ENCODE measurements at places on chromosomes 4 and X.
A peak's percentile ranks its signal among the peaks of the same experiment; 100 is the strongest.

DNA sequence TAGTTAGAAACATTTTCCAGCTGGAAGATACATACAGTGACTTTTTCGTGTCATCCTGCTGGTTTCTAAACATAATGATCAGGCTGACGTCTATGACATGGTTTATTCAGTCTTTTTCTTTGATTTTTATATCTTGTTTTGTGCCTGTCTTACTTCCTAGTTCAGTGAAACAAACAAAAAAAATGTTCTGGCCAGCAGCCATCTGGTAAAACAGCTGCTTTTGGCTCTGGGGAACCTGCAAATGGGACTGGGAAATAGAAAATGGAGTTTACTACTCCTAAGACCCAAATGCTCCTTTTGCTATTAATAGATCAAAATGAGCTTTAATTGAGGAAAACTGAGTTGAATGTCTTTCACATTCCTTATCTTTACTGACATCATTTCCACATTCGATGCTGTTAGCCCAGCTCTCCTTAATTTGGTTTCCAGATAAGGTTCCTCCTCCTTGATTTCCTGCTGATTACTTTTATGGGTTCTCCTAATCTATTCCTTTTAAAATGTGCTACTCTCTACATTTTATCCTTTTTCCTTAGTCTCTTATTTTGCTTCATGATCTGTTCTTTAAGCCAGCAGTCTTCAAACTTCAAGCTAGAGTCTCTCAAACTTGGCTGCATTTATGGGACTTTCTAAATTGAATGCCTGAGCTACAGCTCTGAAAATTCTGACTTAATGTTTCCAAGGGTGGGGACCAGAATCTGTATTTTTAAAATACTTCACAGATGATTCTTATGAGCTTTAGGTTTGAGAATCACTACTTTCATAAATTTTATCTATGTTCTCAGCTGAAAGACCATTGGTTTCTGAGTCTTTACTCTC lies 499.5 kb downstream of the ANKRD50 start:
- DNase-seq, result no peak
- H3K4me3 ChIP-seq, result no peak overlapping the region
- no peaks in the 10 kb centered on the region for H3K27me3 ChIP-seq
- no peaks in the 10 kb centered on the region for H3K4me1 ChIP-seq
- no peaks in the 10 kb centered on the region for H3K36me3 ChIP-seq
- H3K27ac ChIP-seq, result no peak overlapping the region

GRCh38 chr4:143713955-143714625 lies 13.6 kb upstream of the FREM3 start:
- H3K27ac ChIP-seq, result no peak overlapping the region
- H3K36me3 ChIP-seq, result no peaks in the 10 kb centered on the region
- H3K27me3 ChIP-seq, result no peaks in the 10 kb centered on the region
- no peak overlapping the region for H3K4me3 ChIP-seq
- DNase-seq, result no peak

- H3K4me3 ChIP-seq, result no peak overlapping the region
- no peak overlapping the region for H3K27ac ChIP-seq
- H3K4me1 ChIP-seq, result no peaks in the 10 kb centered on the region
- H3K36me3 ChIP-seq, result no peaks in the 10 kb centered on the region
- no peak for DNase-seq
- H3K27me3 ChIP-seq, result no peaks in the 10 kb centered on the region
Observed at GRCh38 chrX:110836451-110836850, 40.8 kb upstream of the CHRDL1 start.

GRCh38 chr4:106062452-106062875 lies 167.2 kb downstream of the NPNT start:
- H3K4me1 ChIP-seq, result peaks cover 15% of the 10 kb centered on the region
- H3K27ac ChIP-seq, result 0 out of 2 replicates have a peak overlapping the region, but pooled peaks have one; percentile 26
- no peak overlapping the region for H3K4me3 ChIP-seq
- no peaks in the 10 kb centered on the region for H3K27me3 ChIP-seq
- DNase-seq, result peak; percentile 31

DNA sequence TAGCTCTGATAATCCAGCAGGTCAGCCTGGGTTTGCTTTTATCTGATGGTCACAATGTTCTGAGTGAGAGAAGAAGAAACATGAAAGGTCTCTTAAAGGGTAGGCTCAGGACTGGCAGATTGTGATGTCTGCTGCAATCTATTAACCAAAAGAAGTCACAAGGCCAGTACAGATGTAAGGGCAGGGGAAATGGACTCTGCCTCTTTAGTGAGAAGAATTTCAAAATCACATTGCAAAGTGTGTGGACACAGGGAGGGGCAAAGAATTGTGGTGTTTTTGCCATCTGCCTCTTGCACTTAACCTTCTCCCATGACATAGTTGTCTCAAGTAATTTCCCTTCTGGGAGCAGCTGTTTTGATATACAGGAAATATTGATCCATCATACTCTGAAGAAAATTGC lies 40.9 kb downstream of the IL1RAPL1 start:
- H3K27me3 ChIP-seq, result no peaks in the 10 kb centered on the region
- H3K27ac ChIP-seq, result no peak overlapping the region

DNA sequence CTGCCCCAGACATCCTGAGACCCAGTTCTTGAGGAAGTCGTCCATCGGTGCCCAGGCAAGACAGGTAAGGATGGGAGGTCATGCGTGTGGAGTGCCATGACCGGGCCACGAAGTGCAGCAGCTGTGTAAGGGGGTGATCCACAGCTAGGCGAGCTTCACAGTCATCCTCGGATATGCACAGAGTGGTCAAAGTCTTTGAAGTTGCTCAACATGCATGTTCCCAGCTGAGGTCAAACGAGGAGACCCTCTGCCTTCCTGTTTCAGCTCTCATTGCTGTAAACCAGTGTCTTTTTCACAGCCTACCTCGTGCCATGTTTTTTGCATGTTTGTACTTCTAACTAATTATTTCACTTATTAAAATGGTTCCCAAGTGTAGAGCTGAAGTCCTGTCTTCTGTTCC lies 109.9 kb upstream of the TBL1X start:
- H3K36me3 ChIP-seq, result no peaks in the 10 kb centered on the region
- no peak overlapping the region for H3K27ac ChIP-seq
- peaks cover 18% of the 10 kb centered on the region for H3K4me1 ChIP-seq
- no peaks in the 10 kb centered on the region for H3K27me3 ChIP-seq

GRCh38 chr4:124839786-124840390 lies 127.4 kb upstream of the ANKRD50 start:
- no peak overlapping the region for H3K27ac ChIP-seq
- H3K4me1 ChIP-seq, result no peaks in the 10 kb centered on the region
- no peaks in the 10 kb centered on the region for H3K27me3 ChIP-seq
- DNase-seq, result no peak
- no peaks in the 10 kb centered on the region for H3K36me3 ChIP-seq
- no peak overlapping the region for H3K4me3 ChIP-seq

DNA sequence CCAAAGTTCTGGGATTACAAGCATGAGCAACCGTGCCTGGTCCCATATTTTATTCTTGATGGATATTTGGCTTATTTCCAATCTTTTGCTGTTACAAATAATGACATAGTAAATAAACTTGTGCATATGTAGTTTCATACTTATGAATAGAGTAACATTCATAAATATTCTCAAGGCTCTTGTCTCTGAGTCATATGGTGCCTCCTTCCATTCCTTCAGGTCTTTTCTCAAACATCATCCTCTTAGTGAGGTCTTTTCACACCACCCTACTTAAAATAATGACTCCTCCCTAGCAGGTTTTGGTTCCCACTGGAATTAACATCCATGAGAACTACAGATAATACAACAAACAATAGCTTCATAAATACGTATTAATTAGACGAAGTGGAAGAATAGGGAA lies 416.6 kb downstream of the IQCM start:
- H3K4me3 ChIP-seq, result no peak overlapping the region
- no peaks in the 10 kb centered on the region for H3K4me1 ChIP-seq
- no peaks in the 10 kb centered on the region for H3K27me3 ChIP-seq
- H3K27ac ChIP-seq, result no peak overlapping the region

- no peaks in the 10 kb centered on the region for H3K36me3 ChIP-seq
- H3K27me3 ChIP-seq, result no peaks in the 10 kb centered on the region
- no peak for DNase-seq
- H3K4me1 ChIP-seq, result no peaks in the 10 kb centered on the region
Observed at GRCh38 chrX:40247848-40248622, 150.3 kb upstream of the BCOR start.

DNA sequence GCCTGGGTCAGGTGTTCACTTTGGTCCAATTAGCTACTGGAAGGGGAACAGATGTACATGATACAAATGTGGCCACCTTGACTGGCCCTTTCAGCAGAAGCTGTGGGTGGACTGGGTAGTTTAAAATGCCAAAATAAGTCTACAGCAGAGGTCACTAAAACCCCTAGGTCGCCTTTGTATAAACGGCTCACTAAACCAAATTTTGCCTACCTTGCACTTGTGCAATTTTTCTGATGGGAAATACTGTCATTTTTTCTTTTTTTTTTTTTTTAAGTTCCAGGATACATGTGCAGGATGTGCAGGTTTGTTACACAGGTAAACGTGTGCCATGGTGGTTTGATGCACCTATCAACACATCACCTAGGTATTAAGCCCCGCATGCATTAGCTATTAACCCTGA lies 109.8 kb downstream of the EGF start:
- H3K27ac ChIP-seq, result no peak overlapping the region
- no peaks in the 10 kb centered on the region for H3K4me1 ChIP-seq
- H3K36me3 ChIP-seq, result no peaks in the 10 kb centered on the region
- H3K4me3 ChIP-seq, result no peak overlapping the region

DNA sequence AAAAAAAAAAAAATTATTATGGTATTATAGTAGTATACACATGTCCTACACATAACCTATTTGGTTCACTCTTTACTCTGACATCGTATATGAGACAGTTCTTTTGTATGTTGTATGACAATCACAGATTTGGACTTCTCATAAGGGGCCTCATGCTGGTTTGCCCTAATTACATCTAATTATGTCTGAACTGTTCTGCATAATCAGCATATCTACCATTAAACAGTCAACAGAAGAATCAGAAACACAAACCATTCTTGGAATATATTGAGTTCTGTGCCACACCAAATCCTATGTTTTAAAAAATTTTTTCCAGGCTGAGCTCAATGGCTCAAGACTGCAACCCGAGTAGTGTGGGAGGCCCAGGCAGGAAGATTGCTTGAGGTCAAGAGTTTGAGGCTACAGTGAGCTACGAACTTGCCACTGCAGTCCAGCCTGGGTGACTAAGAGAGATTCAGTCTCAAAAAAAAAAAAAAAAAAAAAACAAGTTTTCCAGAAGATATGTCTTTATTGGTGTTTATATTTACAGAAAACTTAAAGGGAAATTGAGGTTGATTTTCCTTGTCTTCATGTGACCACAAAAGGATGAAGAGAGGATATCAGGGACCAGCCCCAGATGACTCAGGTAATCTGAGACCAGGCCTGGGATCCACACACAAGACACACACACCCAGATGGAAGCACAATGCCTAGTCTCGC lies 22.2 kb downstream of the TRIM61 start:
- H3K4me3 ChIP-seq, result no peak overlapping the region
- H3K27ac ChIP-seq, result no peak overlapping the region
- H3K27me3 ChIP-seq, result no peaks in the 10 kb centered on the region
- no peak for DNase-seq
- H3K4me1 ChIP-seq, result peaks cover 6% of the 10 kb centered on the region

- no peak overlapping the region for H3K4me3 ChIP-seq
- H3K4me1 ChIP-seq, result no peaks in the 10 kb centered on the region
- no peaks in the 10 kb centered on the region for H3K27me3 ChIP-seq
- H3K27ac ChIP-seq, result no peak overlapping the region
- no peak for DNase-seq
- H3K36me3 ChIP-seq, result no peaks in the 10 kb centered on the region
Observed at GRCh38 chr4:88732714-88733368, 35.2 kb upstream of the NAP1L5 start.

- no peak overlapping the region for H3K4me3 ChIP-seq
- no peak overlapping the region for H3K27ac ChIP-seq
- no peak for DNase-seq
- H3K27me3 ChIP-seq, result no peaks in the 10 kb centered on the region
- no peaks in the 10 kb centered on the region for H3K4me1 ChIP-seq
Observed at GRCh38 chr4:150990250-150990649, 24.8 kb downstream of the LRBA start.

DNA sequence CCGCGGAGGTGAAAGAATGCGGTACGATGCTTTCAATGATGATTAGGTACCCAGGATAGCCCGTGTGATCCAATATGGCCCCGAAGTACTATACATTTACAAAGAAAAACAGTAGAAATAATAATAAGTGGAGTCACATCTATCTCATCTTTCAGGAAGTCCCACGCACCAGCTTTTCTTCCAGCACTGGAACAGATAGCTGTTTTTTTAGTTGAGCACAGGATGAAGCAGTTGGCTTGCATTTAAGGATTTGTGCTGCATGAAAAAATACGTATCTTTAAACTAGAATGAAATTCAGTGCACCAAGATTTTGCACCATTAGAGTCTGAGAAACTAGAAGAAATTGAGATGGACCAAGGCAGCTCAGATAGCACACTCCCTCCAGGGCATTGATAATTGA lies 44.1 kb downstream of the SMIM20 start:
- no peak overlapping the region for H3K4me3 ChIP-seq
- no peaks in the 10 kb centered on the region for H3K4me1 ChIP-seq
- H3K27me3 ChIP-seq, result 0 out of 2 replicates have a peak, but pooled peaks cover 4% of the 10 kb centered on the region
- DNase-seq, result no peak
- no peaks in the 10 kb centered on the region for H3K36me3 ChIP-seq

DNA sequence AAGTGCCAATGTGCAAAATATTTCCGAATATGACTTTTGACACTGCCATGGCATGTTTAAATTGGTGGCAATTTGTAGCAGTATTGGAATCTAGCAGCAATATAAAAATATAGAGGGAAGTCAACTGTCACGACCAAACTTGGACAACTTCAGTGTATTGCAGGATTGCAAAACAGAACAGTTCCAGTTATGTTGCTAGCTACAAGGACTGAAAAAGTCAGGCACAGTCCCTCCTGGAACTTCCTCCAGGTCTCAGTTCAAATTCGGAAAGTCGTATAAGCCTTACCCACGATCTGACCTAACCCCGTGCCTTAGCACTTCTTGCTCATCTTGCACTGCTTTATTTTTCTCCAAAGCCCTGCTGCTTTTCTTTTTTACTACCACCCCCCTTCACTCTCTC lies 390.0 kb upstream of the GALNT7 start:
- DNase-seq, result no peak
- no peak overlapping the region for H3K27ac ChIP-seq
- H3K27me3 ChIP-seq, result no peaks in the 10 kb centered on the region
- H3K4me1 ChIP-seq, result no peaks in the 10 kb centered on the region
- no peak overlapping the region for H3K4me3 ChIP-seq

GRCh38 chr4:151667048-151667447 lies 93.8 kb downstream of the GATB start:
- no peak overlapping the region for H3K27ac ChIP-seq
- H3K4me1 ChIP-seq, result no peaks in the 10 kb centered on the region
- no peak for DNase-seq
- H3K27me3 ChIP-seq, result no peaks in the 10 kb centered on the region
- no peaks in the 10 kb centered on the region for H3K36me3 ChIP-seq

DNA sequence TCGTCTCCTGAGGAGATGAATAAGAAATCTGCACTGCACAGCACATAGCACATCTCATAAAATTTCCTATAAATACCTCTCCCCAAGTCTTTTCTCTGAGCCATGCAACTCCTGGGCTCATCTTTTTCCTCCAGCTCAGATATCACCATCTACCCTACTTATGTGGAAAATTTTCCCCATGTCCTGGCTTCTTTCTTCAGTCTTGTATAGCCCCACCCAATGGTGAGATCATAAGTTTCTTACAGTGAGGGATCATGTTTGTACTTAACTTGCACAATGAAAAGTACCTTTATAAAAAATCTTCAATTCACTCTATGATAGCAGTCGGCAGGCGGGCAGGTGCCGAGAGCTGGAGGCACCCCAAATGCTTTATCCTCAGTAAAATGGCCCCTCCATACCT lies 198.6 kb upstream of the S100G start:
- H3K4me3 ChIP-seq, result no peak overlapping the region
- no peaks in the 10 kb centered on the region for H3K4me1 ChIP-seq
- no peak overlapping the region for H3K27ac ChIP-seq
- no peaks in the 10 kb centered on the region for H3K36me3 ChIP-seq
- H3K27me3 ChIP-seq, result no peaks in the 10 kb centered on the region

Data from PC-9 (cell line).